ENCODE measurements at places on chromosomes 12 and 14. TPM values are rescaled to one million over a fixed set of nuclear protein-coding genes. Genes with fewer than 3 reads are reported as not detected.
A peak's percentile ranks its signal among the peaks of the same experiment; 100 is the strongest.

GRCh38 chr12:131051155-131051473 is 97.4 kb downstream of the ADGRD1 start:
- DNase-seq = no peak

- no peak for DNase-seq
Measured at GRCh38 chr12:101567918-101568317, 26.9 kb upstream of the MYBPC1 start.

GRCh38 chr12:96392397-96392796 is 7.8 kb downstream of the CDK17 start:
- DNase-seq = no peak

DNA sequence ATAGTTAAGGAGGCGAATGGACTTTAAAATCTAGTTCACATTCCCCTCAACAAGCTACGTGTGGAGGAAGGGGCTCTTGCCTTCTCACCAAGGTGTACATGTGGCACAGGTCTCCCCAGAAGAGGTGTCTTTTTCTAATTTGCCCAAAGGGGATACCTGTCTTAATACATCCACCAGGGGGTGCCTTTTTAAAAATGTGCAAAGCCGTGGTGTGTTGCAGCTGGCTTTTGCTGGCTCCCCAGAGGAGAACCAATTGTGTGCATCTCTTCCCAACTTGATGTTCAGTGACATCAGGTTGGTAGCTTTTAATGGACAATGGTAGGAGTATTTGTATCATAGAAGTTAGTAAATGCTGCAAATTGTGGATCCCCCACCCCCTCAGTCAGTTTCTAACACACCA is 33.8 kb downstream of the CREBL2 start:
- DNase-seq = peak; percentile 42

- DNase-seq = no peak
Measured at GRCh38 chr12:116714175-116714574, 23.7 kb downstream of the SPRING1 start.

- no peak for DNase-seq
Measured at GRCh38 chr12:89693639-89694202, 14.9 kb downstream of the ATP2B1 start.

DNA sequence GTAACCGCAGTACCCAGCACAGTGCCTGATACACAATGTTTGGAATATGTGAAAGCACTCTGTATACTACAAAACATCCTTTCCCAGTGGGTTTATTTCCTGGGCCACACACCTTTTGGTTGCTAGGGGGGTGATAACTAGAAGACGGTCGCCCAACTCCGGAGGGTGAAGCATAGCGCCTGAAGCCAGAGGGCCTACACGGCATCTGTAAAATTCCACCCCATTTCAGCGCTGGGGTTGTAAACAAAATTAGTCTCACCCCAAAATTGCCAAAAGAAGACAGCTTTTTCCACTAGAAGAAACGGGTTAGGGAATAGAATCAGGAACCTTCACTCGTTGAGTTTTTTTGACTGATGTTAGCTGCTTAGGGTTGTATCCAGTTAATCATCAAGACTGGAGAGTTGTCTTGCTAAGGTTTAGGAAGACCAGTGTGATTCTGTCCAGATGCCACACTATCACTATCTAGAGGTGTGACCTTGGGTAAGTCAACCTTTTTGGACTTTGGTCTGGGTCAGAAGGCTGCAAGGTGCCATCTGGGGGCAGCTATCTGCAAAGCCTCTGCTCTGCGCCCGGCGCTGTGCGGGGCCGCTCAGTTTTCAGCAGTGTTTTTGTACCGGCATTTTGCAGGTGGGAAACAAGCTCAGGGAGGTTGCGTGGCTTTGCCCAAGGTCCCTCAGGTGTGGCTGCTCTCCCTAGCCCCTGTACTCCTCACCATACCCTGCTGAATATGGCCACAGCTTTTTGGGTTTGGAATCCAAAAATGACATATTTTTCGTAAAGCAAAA is 1.3 kb downstream of the ZNF839 start:
- DNase-seq = no peak

TEDC1 gene
- total RNA-seq = 3.2 TPM
